ENCODE measurements at places on chromosomes 7 and 10. TPM values are rescaled to one million over a fixed set of nuclear protein-coding genes. Genes with fewer than 3 reads are reported as not detected.

Gene CTAGE6
- not detected for total RNA-seq

Gene UBTD1
- 2.9 TPM for total RNA-seq

Gene UFSP1
- not detected for total RNA-seq

Gene NUB1
- total RNA-seq, result 62.4 TPM

Gene GPR15LG
- total RNA-seq, result not detected

Gene PLXNA4
- 12.8 TPM for total RNA-seq

Gene BMPR1A
- total RNA-seq, result 18.3 TPM

Gene ZNF365
- total RNA-seq, result not detected

Gene GPR26
- total RNA-seq, result not detected

GRCh38 chr10:24668247-24668646 is 55.4 kb downstream of the ARHGAP21 start:
- no peak for DNase-seq

GRCh38 chr10:36736311-36736710 is 389.1 kb upstream of the ANKRD30A start:
- DNase-seq, result no peak

DNA sequence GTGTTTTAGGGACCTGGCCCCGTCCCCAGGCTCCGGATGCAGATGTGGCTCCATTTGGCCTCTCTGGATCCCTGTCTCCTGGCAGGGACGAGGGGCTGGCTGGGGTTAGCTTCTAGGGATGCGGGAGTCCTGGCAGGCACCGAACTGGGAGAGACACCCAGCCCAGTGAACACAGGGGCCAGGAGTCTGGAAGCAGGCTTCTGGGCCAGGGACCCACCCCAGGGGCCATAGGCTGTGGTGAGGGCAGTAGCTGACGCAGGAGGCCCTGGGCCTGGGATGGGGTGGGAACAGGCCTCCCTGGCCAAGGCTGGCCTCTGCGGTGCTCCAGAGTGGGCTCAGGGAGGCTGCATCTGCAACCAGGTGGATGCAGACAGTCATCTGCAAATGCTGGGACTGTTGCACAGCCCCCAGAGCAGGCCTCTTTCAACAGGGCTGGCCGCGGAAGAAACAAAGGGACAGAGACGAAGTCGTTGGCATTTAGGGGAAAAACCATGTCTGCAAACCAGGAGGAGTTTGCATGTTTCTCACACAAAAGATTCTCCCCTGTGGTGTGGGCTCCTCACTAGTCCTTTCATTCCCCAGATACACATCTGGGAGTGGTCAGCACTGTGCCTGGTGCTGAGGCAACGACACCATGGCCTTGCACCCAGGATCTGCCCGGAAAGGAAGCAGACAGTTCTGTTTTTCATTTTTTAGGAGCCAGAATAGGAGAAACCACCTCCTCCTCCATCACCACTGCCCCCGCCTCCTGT is 36.4 kb upstream of the ZNF488 start:
- DNase-seq, result no peak

GRCh38 chr7:108236681-108237415 is 106.7 kb upstream of the LAMB4 start:
- DNase-seq, result no peak

DNA sequence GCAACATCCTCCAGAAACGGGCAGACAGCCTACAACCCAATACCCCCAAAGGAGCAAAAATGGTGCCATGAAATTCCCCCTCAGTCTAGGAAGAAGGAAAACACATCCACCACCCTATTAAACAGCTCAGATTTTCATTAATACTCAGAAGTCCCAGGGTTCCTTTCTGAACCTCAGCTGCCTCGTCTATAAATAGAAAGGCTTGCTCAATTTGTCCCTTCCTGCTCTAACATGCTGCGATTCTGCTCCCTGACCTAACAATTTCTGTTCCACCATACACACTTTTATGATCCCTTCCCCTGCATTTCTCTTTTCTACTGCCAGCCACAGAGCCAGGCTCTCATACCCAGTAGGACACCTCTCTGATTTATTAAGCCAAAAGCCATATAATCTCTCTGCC is 68.1 kb downstream of the MTERF1 start:
- DNase-seq, result no peak

- no peak for DNase-seq
Measured at GRCh38 chr10:31819391-31819820, 109.2 kb downstream of the ARHGAP12 start.

DNA sequence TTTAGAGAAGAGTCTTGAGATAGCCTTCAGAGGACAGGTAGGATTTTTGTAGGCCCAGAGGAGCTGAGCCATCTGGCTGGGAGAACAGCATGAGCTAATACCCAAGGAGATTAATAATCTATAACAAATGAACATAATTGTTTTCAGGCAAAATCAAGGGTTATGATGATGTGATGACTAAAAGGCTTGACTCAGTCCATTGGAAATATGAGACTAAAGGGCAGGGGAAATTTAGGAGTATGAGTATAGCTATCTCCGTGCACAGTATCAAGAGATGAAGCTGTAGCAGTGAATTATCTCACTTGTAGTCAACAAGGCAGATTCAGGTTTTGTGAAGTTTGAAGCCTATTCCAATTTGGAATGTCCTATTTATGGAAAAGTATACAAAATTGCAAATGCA is 40.1 kb downstream of the CSTF2T start:
- no peak for DNase-seq

- peak; percentile 81 for DNase-seq
Measured at GRCh38 chr10:28668363-28669226, 8.7 kb upstream of the BAMBI start.

DNA sequence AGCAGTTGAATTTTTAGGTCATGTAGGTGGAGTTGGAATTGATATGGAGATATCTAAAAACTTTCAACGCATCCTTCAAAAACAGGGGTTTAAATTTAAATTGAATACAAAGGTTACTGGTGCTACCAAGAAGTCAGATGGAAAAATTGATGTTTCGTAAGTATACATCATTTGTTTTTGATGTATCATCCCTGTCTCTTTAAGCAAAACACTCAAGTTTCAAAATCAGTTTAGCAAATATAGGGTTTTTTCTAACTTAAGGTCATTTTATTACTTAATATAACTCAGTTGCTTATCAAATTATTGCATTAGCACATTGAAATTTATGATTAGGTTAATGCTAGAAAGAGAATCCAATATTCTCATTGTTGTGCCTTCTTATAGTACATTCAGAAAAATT is 24.6 kb downstream of the DLD start:
- no peak for DNase-seq

- peak; percentile 48 for DNase-seq
Measured at GRCh38 chr10:79250259-79250658, 97.0 kb upstream of the PPIF start.

DNA sequence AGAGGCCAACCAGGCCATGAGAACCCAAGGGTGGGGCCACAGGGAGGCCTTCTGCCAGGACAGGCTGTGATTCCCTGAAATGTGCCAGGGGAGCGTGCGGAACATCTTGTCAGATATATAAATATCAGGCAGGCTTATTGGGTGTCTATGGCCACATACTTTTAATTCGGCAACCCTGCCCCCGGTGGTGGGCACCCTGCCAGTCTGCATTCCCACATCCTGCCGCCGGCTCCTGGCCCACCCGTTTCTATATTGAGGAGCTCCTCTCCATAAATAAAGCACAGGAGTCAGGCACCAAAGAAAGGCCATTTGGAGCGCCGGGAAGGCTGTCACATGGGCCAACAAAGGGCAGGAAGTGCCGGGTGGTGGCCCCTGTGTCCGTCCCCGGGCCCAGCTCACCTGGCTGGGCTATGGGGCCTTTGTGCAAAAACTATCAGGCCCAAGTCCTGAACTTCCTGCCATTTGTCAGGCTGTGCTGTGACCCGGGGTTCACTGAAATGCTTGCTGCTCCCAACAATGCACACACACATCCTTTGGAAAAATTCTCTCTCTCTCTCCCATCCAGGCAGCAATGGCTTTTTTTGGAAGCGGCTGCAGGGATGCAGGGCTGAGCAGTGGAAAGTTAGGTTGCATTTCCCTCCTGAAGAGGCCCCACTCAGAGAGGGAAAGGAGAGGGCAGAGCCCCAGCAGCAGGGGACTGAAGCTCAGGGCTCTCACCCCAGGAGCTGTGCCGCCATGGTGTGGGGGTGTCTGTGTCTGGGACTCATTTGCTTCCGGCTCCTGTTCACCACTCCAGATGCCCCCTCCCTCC is 25.0 kb upstream of the PODXL start:
- peak; percentile 59 for DNase-seq

DNA sequence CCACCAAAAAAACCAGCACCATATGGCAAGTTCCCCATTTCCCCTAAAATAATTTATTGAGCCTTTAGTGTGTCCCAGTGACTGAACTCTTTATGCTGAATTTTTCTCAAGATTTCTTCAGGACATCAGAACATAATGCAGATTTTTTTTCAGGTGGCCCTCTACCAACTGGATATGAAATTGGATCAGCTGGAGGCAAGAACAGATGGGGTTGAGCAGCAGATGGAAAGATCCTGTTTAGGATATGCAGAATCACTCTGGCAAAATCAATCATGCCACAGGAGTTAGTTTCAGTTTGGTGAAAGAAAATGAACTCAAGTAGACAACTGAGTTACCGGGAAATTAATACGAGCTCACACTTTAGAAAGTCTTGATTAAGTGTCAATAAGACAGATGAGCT is 761.5 kb upstream of the C7orf33 start:
- no peak for DNase-seq

DNA sequence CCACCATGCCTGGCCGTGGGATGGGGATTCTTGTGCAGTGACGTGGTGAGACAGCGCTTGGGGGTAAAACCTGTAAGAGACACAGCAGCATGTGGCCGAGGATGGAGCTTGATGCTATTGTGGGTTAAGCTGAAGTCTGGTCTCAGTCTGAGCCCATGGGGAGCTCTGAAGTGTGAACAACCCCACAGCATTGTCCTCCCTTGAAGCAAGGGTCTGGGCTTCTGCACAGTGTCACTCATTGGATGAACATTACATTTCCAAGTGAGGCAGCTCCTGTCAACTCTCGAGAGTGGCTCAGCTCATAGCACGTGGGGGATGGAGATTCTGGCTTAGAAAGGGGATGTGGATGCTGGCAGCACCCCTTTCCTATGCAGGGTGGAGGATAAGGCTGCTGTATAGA is 32.2 kb upstream of the ZNF438 start:
- DNase-seq, result peak; percentile 33

DNA sequence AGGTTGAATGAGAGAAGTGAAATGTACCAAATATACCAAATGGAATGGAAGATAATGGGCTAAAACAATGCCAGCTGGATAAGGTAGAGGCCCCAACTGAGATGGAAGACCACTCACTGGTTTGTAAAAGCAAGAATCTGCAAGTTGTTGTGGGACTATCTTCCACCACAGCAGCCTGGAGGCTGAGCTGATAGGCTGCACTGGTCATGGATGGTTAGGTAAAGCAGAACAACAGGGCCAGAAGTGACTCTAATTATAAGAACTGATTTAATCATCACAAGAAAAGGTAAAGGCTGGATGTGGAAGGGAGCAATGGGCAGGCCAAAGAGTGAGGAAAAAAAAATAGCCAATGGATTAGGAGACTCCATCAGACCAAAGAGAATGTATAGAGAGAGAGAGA is 11.8 kb downstream of the TFEC start:
- DNase-seq, result no peak

GRCh38 chr7:43530553-43531410 is 52.1 kb upstream of the STK17A start:
- no peak for DNase-seq

DNA sequence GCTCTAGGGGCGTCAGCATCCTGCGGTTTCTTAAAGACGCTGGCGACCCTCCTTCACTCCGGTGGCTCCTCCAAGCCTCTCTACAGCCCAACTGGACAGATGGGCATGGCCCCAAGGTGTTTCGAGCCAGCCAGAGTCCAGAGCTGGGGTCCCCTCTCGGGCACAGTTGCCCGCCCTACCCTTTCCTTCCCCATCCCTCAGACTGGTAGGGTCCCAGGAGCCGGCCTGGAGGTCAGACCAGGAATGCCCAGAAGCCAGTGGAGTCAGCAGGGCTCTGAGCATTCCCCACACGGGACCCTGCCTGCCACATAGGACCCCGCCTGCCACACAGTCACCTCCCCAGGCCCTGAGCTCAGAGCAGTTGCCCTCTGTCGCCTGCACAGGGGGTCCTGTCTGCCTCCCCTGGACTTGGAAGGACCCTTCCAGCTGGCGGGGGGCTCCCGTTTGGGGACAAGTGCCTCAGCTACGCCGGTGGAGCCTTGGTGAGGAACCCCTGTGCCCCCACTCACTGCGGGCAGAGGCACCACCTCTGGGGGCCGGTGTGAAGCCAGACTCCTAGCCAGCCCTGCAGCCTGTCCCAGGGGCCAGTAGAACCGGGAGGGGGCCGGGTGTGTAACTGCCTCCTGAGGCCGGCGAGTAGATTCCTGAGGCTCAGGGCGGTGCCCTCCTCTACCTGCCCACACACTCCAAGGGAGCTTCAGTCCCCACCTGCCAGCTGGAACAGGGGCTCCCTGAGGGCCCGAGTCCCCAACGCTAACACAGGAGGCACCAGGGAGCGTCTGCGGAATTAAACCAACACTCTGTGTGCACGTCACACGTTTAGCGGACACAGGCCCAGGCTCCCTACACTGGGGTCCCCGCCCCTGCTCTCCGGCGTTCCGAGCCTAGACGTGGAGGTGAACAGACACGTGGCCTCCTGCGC is 19.4 kb upstream of the PDGFA start:
- DNase-seq, result no peak

- no peak for DNase-seq
Measured at GRCh38 chr10:133058331-133059092, 29.2 kb upstream of the ADGRA1 start.

DNA sequence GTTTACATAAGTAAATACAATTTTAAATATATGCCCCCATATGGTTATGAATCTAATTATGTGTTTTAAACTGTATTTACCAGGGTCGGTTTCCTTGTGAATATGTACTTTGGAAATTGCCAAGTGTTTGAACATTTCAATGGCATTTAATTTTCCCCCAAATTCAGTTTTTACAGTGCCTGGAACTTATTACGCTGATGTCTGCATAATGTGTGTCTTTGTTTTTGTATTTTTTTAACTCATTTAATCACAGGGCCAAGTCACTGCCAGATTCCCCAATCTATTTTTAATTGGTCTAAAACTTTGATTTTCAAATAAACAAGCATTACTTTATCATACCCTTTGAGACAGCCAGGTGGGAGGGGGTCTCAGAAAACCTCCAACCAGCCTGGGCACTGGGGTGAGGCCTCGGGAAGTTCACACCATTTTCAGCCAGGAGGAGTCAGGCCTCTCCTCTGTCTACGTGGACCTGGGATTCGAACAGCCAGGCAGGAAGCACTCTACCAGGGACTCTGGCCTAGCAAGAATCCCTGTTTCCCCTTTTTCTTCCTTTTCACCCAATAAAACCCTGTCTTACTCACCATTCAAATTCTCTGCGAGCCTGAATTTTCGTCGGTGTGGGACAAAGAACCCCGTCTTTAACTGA is 151.5 kb upstream of the COL1A2 start:
- no peak for DNase-seq

GRCh38 chr7:18896343-18896975 is 221.0 kb downstream of the TWIST1 start:
- DNase-seq, result no peak

GRCh38 chr7:45216622-45217165 is 59.1 kb downstream of the RAMP3 start:
- no peak for DNase-seq

DNA sequence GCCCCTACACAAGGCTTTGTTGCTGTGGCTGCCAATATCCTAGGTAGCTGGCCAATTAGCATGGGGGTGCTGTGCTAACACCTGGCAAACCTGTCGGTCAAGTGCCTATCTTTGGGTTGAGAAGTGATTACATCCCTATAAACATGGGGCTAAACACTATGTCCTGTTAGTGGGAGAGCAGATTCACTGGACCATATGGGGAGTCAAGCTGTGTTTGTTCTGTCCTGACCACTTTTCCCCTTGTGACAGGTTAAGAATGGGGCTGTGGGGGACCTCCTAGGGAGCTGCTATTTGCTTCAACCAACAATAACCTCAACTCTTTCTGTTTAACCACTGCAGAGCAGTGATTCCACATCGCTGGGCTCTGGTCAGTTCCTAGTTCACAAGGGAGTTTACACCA is 151.5 kb upstream of the AOAH start:
- DNase-seq, result no peak

Measured in stomach (tissue), 19 donors.